Activated T-cell treated with anti-CD3 and anti-CD28 coated beads for 1 hour (primary cell): ENCODE measurements at places on chromosomes 12 and 14.

- DNase-seq = no peak
These were observed 6.6 kb downstream of the TMEM263 start for GRCh38 chr12:106962286-106962685.

GRCh38 chr12:25800101-25800500 is 158.4 kb upstream of the RASSF8 start:
- no peak for DNase-seq

DNA sequence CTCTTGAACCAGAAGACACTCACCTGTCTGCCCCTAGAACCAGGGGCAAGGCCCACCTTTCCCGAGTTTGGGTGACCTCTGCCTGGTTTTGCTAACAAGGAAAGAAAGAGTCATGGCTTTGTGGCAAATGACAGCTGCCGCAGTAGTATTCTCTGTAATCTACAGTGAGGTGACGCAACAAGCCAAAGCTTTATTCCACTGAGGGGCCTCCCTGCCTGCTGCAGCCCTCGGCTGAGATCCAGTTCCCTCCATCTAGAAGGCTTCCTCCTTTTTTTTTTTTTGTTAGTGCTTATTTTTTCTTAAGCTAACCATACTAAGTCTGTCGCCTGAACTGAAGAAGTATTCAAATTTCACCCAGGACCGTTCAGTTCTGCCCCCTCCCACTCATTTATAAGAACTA is 142.3 kb upstream of the TMCC3 start:
- DNase-seq = no peak

GRCh38 chr12:115811045-115811444 is 466.4 kb downstream of the MED13L start:
- DNase-seq = no peak

GRCh38 chr14:51333299-51333698 is 93.3 kb downstream of the TMX1 start:
- no peak for DNase-seq

GRCh38 chr12:92926549-92926948 is 2.5 kb downstream of the EEA1 start:
- no peak for DNase-seq
